ENCODE measurements at places on chromosomes 4 and X. TPM values are rescaled to one million over a fixed set of nuclear protein-coding genes. Genes with fewer than 3 reads are reported as not detected.

ANOS1 gene
- not detected for total RNA-seq

- ATAC-seq, result no peak
These were observed 1603.9 kb downstream of the ADGRL3 start for GRCh38 chr4:62804075-62804474.

CXCL6 gene
- not detected for total RNA-seq

GRCh38 chr4:864456-865120, 38.7 kb upstream of the CPLX1 start:
- no peak for ATAC-seq

DNA sequence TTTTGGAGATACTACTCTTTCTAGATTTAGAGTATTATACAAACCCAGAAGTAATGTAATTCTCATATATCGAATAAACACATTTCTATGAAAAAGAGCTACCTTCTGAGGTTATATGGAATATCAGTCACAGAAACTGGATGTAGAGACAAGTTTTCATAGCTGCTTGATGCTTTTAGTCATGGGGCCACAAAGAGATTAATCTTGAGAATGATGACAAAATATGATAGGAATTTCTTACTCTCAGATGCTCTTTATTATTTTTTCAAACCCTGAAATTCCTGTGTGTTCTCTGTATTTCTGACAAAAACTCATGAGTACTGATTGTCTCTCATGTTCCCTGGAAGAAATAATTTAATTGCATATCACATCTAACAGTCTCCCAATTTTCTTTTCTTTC, 662.5 kb downstream of the RAPGEF2 start:
- no peak for ATAC-seq

PHOX2B gene
- not detected for total RNA-seq

DNA sequence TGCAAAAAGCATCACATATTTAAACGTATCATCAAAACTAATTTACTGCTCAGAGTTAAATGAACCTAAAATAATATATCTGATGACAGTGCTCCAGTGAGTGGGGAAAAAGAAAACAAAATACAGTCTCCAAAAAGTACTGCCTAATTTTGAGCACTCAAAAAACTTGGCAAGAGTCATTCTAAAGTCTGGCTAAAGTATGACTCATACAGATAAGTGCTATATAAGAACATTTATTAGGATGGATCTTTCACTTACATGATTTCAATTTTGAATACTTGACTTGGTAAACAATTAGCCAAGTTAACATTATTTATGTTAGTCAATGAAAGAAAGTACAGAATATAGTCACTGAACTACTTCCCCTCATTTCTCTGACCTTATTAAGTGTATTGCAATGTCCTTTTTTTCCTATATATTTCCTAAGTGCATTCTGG, 27.2 kb downstream of the FBXO8 start:
- ATAC-seq, result no peak

GRCh38 chrX:78375894-78376293, 48.5 kb upstream of the CYSLTR1 start:
- peak; percentile 86 for ATAC-seq

DNA sequence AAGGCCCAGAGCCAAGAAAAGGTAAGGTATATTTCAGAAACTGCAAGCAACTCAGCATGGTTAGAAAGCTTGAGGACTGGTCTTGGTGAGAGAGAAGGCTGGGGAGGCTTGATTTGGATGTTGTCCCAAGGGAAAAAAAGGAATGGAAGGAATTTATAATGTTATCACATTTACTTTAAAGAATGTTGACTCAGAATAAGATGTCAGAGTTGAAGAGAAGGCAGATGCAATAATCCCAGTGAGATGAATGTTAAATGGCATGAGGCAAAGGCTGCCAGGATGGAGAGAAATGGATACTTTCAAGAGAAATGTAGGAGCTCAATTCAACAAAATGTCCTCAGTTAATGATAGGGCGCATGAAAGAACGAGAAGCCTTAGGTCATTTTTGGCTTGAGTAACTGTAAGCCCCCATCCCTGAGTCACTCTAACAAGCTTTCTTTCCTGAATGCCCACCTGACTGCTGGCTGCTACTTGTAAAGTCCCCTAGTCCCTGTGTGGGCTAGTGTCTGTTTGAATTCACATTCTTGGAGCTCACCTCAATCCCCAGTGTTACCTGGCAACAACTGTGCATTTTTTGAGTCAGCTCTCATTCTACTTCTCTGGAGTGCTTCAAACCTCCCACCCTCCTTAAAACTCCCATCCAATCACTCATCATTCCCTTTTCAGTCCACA, 103.0 kb upstream of the TAPT1 start:
- no peak for ATAC-seq

GRCh38 chr4:172928347-172928746, 240.3 kb upstream of the GALNT7 start:
- no peak for ATAC-seq

DCAF12L1 gene
- total RNA-seq, result not detected

- ATAC-seq, result no peak
These were observed 4.2 kb downstream of the MID2 start for GRCh38 chrX:107829878-107830277.

GRCh38 chrX:102654696-102655095, 3.4 kb downstream of the GPRASP1 start:
- ATAC-seq, result no peak

HPF1 gene
- 19.0 TPM for total RNA-seq

GNRHR gene
- total RNA-seq, result not detected

DNA sequence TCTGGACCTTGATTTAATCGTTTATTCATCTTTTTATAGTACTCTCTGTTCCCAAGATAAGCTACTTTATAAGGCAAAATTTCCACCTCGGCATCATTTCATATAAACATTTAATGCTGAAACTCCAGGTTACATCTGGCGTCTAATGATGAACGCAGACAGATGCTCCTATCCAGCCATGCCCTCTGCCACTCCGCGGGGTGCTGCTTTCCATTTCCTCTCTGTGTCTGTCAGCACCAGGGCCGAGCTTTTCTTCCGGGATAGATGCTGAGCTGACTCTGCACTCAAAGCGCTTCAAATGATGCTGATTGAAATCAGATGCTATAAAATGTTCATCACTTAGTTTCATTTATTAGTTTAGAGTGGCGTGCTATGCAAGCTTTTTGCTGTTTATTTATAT, 80.5 kb upstream of the HELT start:
- no peak for ATAC-seq
